ENCODE measurements at places on chromosomes 3 and 15. TPM values are rescaled to one million over a fixed set of nuclear protein-coding genes. Genes with fewer than 3 reads are reported as not detected.

GRCh38 chr3:74575857-74576256 is 38.6 kb downstream of the CNTN3 start:
- no peak for DNase-seq

- DNase-seq, result no peak
These were observed 49.1 kb downstream of the FBN1 start for GRCh38 chr15:48596415-48596814.

- DNase-seq, result no peak
These were observed 184.3 kb downstream of the UBE2E2 start for GRCh38 chr3:23387286-23387918.

DNA sequence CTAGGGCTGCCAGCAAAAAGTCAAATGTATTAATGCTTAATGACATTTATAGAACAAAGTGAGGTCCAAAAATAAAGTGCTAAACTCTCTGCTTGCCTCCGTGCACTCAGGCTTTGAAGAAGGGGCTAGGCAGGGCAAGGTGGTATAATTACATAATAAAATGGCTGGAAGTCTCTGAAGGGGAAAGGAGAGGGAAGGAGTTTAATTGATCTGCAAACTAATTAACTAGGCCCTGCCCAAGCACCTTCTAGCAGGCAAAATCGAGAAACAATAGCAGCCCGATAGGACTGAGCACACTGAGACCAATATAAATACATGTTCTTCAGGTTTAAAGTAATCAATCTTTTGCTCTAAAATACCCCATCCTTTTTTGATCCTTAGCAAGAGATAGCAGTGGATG is 13.0 kb downstream of the DIS3L start:
- no peak for DNase-seq

- DNase-seq, result no peak
These were observed 407.4 kb upstream of the AZI2 start for GRCh38 chr3:28756056-28756455.

DNA sequence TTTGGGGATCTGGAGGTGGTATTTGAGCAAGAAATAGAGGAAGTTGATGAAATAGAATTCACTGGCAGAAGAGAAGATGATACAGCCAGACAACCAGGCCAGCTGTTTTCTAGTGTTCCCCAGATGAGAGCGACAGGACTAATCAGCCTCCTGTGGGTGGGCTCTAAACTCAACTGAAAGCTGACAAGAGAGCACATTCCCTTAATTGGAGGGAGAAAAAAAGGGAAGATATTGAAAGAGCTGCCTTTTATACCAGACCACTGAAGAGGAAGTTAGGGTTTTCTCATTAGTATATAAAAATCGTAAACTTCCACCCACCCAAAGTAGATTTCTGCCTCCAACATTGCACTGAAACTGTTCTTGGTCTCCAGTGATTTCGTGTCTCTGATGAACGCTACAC is 6.5 kb upstream of the TM4SF19 start:
- no peak for DNase-seq

GRCh38 chr15:47513471-47513870 is 203.8 kb upstream of the SEMA6D start:
- DNase-seq, result no peak

GRCh38 chr3:42635111-42635510 is 18.4 kb upstream of the ZBTB47 start:
- DNase-seq, result no peak

The ARHGEF26 gene
- polyA plus RNA-seq, result 13.1 TPM

The POPDC2 gene
- polyA plus RNA-seq, result 3.8 TPM
